ENCODE measurements at places on chromosomes 4 and X. TPM values are rescaled to one million over a fixed set of nuclear protein-coding genes. Genes with fewer than 3 reads are reported as not detected.

GRCh38 chr4:13633671-13634070, 6.1 kb upstream of the BOD1L1 start:
- no peak for DNase-seq

DNA sequence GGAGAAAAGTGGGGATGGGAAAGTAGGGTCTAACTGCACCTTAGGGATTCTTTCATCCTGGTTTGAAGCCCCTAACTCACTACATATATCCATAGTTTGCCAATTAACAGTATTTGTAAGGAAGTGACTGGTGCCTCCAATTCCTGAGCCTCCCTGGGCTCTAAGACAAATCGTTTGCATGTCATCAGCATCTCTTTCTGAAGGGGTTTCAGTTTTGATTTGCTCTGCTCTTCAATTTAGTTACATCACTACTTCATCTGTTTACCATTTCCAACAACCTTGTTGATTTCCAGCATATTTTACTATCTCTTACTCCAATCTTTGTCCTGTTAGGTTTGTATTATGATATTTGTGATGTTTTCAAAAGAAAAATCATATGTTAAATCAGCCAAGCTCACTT, 15.5 kb upstream of the DDX60 start:
- DNase-seq = no peak

Gene TMSB15A
- total RNA-seq = not detected

DNA sequence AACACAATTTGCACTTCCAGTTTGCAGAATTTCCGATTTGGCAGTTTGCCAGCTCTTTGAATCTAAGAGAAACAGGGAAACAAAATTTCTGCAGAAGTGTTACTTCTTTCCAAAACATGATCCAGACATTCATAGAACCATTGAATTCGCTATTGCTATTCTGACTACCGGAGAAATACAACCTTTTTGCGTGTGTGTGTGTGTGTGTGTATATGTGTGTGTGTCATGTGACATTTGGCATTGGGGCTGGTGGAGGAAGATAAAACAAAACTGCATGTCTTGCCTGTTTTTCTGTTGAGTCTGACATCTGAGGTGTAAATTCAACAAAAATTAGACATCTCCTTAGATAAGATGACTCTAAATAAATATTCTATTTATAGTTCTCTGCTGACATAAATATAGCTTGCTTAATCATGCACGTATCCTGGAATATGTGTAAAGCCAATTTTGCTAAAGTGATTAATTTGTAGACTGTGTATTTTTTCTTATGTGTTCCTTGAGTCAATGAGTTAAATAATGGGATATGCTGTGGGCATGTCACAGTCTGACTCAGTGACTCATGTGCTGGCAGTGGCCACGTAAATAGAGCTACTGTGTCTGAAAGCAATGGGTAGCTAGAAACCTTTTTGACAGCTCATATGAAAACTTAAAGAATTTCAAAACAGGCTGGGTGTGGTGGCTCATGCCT, 98.9 kb downstream of the HPGD start:
- peak; percentile 81 for DNase-seq

- DNase-seq = no peak
Observed at GRCh38 chr4:104416725-104417356, 77.9 kb downstream of the CXXC4 start.

DNA sequence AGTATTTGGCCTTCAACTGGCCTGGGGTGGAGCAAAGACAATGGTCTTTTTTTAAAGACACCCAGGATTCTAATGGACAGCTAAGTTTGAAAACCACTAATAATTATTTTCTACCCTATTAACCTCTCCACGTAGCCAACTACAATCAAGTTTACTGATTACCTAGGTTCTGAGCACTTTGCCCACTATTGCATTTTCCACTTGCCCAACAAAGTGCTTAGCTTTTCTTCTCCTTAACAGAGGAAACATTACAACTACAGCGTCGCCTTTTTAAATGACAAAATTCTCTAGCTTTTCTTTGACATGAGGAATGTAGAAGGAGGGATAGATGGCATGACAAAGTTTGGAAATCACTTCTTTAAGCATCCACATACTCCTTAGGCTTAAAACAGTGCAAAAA, 2.0 kb downstream of the CHIC2 start:
- no peak for DNase-seq

DNA sequence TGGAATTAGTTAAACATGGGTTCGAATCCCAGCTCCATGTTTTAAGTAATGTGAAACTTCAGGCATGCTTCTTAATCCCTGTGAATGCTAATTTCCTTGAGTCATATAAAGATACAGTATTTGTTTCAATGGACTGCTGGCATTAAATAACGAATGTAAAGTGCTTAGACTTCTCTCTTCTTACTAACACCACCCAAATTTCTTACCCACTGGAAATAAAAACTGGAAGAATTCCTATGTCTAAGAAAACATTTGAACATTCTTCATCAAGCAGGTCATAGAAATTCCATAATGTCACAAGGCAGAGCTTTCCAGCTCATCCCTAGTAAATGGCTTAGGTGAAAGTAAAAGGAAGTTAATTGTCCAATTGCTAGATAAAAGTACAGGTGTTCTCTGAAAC, 172.5 kb downstream of the ANK2 start:
- no peak for DNase-seq

Gene UBQLN2
- total RNA-seq = 18.1 TPM

DNA sequence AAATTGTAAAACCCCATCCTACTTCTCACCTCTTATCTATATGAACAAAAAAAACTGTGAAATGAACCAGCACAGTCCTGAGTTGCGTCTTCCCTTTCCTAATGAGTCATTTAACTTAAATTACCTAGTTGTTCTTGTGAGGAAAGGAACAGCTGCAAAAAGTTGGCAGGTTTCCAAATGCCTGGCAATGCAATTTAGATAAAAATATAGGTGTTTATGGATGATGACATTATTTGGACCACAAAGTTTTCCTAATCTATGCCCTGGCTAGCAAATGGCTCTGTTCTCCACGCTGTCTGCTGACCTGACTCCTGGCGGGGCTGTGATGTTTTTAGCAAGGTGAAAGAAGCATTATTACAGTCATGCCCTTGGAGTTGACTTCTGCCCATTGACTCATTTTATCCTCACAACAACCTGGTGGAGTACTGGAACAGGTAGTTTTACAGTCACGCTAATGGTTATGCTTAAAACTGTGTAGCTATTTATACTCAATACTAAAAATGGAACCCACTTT, 29.8 kb upstream of the RELL1 start:
- no peak for DNase-seq
